ENCODE measurements at places on chromosomes 4 and X. TPM values are rescaled to one million over a fixed set of nuclear protein-coding genes. Genes with fewer than 3 reads are reported as not detected.

The USP17L26 gene
- not detected for total RNA-seq

The N4BP2 gene
- total RNA-seq: 23.8 TPM

The ASMTL gene
- 41.8 TPM for total RNA-seq

The MGAT4D gene
- not detected for total RNA-seq

The TCEAL6 gene
- total RNA-seq: not detected

The CD40LG gene
- 123 TPM for total RNA-seq

The SFRP2 gene
- total RNA-seq: not detected

GRCh38 chrX:133892337-133892736 lies 93.1 kb downstream of the GPC3 start:
- no peaks in the 10 kb centered on the region for H3K4me1 ChIP-seq
- DNase-seq: no peak
- H3K27ac ChIP-seq: no peak overlapping the region
- no peak overlapping the region for H3K4me3 ChIP-seq
- H3K36me3 ChIP-seq: no peaks in the 10 kb centered on the region

DNA sequence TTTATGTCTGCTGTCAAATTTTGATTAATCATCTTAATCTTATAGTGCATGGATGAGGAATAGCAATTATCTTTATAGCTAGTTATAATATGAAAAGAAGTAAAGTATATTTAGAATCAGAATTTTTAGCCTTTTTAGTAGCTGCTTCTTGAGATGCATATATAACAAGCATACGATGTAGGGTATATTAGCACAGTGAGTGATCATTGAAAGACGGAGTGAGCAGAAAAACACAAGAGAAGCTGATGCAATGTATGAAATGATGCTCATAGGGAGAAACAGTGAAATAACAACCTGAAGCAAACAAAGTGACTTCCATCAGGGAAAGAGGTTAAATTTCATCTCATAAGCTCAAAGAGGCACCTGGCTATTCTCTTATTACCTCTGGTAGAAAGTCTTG lies 77.0 kb downstream of the GLRA3 start:
- no peaks in the 10 kb centered on the region for H3K4me1 ChIP-seq
- H3K27me3 ChIP-seq: no peaks in the 10 kb centered on the region
- H3K36me3 ChIP-seq: no peaks in the 10 kb centered on the region
- no peak overlapping the region for H3K27ac ChIP-seq

DNA sequence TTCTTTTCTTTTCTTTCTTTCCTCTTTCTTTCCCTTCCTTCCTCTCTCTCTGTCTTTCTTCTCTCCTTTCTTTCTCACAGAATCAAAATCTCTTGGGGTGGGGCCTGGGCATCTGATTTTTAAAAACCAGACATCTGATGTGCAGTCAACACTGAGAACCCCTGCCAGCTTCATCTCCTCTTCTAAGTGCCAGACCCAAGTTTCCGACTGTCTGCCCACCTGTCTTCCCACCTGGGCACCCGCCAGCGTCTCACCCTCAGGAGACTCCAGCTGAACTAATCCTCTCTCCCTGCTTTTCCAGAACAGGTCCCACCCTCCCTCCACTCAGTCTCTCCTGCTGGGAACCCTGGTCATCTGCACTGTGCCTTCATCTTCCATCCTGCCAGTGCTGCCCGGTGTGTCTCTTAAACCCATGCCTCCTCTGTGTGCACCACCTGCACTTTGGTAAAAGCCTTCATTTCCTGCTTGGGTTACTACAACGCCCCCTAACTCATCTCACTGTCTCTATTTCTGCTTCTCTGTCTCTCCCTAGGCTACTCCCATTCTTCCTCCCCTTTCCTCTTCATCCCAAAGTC lies 2.8 kb downstream of the SOD3 start:
- peaks cover 26% of the 10 kb centered on the region for H3K27me3 ChIP-seq
- DNase-seq: no peak
- no peak overlapping the region for H3K4me3 ChIP-seq
- H3K36me3 ChIP-seq: no peaks in the 10 kb centered on the region
- no peak overlapping the region for H3K27ac ChIP-seq

- no peak overlapping the region for H3K4me3 ChIP-seq
- no peak for DNase-seq
- H3K36me3 ChIP-seq: no peaks in the 10 kb centered on the region
- H3K27ac ChIP-seq: no peak overlapping the region
These were observed 23.1 kb upstream of the TMEM184C start for GRCh38 chr4:147594107-147594506.

DNA sequence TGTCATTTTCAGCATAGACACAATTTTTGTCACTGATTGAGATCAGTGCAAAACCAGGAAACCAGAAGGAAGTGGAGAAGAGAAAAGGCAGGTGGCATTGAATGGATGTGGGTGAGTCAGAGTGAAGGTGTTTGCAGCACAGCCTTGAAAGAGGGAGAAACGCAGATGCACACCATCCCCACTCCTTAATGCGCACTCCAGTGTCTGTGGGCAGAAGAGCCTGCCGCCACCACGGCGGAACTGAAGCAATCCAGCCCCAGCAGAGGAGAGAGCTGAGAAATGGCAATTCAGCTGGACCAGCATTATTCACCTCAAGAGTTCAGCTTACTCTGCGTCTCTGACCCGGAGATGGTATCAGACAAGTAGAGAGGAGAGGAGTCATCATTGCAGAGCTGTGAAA lies 393.1 kb upstream of the FRG1 start:
- H3K27ac ChIP-seq: no peak overlapping the region
- no peaks in the 10 kb centered on the region for H3K27me3 ChIP-seq
- H3K4me1 ChIP-seq: no peaks in the 10 kb centered on the region
- H3K36me3 ChIP-seq: no peaks in the 10 kb centered on the region
- H3K4me3 ChIP-seq: no peak overlapping the region

GRCh38 chr4:139523076-139523475 lies 32.9 kb downstream of the SETD7 start:
- no peak overlapping the region for H3K4me3 ChIP-seq
- peaks cover 13% of the 10 kb centered on the region for H3K4me1 ChIP-seq
- H3K27ac ChIP-seq: no peak overlapping the region
- DNase-seq: no peak
- H3K27me3 ChIP-seq: no peaks in the 10 kb centered on the region

- no peak overlapping the region for H3K4me3 ChIP-seq
- DNase-seq: no peak
- no peaks in the 10 kb centered on the region for H3K4me1 ChIP-seq
- no peak overlapping the region for H3K27ac ChIP-seq
- no peaks in the 10 kb centered on the region for H3K36me3 ChIP-seq
- peaks cover 27% of the 10 kb centered on the region for H3K27me3 ChIP-seq
These were observed 21.7 kb upstream of the SPP1 start for GRCh38 chr4:87953826-87954225.

Data from activated T-helper 2 cell treated with anti-CD3 and anti-CD28 coated beads, Interferon-gamma antibody, Interleukin-2, Interleukin-4, amounts not matched to agents 10 μg/mL and 5 μg/mL and 100 μg/mL, durations not matched to agents 14 hours and 24 hours and 36 hours (primary cell).